ENCODE measurements at places on chromosomes 13 and 19.

GRCh38 chr13:48909056-48909389, 66.7 kb upstream of the FNDC3A start:
- DNase-seq, result peak; percentile 0

DNA sequence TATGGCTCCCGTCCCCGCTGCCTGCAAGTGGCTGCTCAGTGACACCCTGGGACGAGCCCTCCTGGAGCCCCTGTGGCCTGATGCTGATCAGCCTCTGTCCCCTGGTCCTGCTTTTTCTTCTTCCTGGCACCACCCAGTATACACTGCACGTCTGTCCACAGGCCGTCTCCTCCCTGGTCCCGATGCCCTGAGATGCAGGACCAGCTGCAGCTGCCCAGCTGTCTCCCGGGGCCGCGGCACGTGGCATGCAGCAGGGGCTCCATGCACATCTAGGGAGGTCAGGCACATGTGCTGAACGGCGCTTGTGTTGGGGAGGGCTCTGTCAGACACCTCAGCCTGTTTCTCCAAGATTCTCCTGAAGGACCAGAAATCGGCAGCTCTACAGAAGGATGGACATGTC, 30.2 kb downstream of the ZFR2 start:
- DNase-seq, result no peak

DNA sequence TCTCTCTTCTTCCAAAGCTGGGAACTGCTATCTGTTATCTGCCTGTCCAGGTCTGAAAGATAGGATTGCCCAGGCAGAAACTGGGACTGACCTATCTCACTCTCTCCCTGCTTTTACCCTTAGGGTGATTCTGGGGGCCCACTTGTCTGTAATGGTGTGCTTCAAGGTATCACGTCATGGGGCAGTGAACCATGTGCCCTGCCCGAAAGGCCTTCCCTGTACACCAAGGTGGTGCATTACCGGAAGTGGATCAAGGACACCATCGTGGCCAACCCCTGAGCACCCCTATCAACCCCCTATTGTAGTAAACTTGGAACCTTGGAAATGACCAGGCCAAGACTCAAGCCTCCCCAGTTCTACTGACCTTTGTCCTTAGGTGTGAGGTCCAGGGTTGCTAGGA, 5.1 kb downstream of the KLK3 start:
- DNase-seq, result no peak

DNA sequence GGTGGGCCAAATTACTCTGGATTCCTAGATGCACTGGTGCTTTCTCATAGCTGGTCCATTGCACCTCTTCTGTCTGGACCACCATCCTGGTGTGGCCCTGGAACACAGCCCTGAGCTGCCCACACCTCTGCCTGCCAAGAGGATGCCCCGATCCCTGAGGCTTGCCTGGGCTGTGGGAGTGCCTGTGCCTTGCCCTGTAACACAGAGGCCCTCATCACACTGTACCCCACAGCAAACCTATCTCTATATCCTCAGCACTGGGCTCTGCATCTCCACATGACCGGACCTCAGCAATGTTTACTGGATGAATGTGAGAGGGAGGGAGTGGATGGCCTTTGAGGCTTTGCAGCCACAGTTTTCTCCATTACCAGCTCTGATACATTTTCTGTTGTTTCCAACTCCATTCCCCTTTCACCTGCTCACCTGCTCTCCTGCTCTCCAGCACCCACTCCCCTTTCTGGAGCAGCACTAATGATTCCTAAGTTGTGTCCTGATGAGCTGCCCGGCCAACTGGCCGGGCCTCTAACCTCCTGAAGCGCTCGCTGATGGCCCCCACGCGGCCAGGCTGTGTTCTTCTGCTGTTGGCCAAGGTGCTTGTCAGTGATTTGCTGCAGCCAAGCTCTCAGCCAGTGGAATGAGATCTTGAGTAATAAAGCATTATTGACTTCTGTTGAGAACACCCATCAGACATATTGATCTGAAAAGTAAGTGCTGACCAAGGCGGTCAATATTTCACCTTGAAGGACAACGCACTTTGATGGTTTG, 232.6 kb downstream of the TEX29 start:
- no peak for DNase-seq

- DNase-seq, result no peak
These were observed 11.6 kb upstream of the DCLK1 start for GRCh38 chr13:36142735-36143134.

DNA sequence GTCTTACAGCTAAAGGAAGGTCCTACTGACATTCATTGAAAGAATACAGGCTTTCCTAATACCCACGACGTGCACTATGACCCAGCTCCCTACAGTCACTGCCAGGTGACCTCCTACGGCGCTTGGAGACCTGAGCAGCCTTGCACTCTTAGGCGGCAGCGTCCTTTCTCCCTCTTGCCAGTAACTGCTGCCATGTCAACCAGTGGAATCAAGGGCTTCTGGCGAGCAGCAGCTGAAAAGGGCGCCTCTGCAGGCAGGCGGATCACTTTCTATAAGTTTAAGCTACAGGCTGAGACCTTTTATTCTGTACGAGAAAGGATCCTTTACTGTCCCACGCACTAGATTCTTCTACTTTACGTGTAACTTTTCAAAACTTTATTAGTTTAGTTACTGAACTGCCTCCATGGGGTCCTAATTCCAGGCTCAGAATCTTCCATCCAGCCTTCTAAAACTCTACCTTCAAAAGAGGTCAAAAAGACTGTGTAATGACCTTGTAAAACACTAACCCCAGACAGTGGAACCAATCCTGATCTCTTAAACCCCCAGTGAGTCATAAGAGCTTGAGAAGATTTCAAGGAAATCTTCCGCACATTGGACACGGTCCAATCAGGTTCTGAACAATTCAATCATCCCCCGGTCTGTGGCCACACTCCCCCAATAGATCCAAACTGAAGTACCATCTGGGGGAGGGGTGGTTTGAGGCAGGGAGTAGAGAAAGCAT, 1.9 kb downstream of the KCTD12 start:
- peak; percentile 61 for DNase-seq

DNA sequence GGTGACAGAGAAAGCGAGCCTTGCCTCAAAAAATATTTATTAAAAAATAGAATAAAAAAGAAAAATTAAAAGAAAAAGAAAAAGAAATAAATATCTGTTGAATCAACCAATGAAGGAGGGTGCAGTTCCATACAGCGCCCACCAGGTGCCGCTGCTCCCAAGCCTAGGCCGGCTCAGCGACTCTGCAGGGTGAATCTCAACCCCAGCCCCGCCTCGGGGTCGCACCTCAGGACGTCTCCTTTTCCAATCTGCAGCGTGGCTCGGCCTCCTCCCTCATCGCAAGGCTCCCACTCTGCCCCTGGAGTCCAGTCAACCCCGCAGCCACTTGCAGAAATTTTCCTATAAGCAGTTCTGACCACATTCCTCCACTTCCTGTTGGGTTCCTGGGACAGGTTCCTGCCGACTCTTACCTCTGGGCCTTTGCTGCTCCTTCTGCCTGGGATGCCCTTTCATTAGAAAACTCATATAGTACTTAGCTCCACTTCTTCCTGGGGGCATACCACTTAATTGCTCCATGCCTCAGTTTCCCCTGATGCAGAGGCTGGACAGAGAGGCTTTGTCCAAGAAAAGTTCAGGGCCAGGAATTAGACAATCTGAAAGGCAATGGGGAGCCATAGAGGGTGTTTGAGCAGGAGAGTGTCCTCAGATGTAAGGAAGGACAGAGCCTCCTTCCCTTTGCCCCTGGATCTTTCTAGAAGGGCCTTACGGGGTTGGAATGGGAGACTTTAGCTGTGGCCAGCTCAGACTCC, 24.3 kb downstream of the NFILZ start:
- DNase-seq, result peak; percentile 21

DNA sequence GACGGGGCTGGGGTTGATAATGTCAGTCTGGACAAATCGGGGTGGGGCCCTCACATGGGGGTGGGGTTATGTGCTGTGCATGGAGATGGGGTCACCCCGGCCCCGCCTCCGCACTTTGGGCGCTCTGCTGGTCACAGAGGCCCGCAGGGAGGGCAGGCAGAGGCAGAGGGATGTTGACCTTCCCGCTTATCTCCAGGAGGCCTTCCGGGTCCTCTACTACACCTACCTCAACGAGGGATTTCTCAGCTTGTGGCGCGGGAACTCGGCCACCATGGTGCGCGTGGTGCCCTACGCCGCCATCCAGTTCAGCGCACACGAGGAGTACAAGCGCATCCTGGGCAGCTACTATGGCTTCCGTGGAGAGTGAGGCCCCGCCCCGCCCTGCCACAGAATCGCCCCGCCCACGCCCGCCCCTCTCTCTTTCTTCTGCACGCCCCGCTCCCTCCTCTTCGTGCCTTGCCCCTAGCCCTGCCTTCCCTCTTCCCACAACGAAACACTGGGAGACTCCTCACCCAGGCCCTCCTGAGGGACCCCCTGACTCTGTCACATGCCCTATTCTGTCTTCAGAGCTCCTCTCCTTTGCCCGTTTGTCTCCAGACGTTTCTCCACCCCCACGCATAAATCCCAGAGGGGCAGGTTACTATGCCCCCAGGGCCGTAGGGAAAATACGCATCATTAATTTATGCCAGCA, 32.8 kb downstream of the TMEM161A start:
- DNase-seq, result peak; percentile 19

- no peak for DNase-seq
These were observed 15.2 kb upstream of the F7 start for GRCh38 chr13:113090415-113090770.

GRCh38 chr13:111874981-111875380, 192.0 kb upstream of the SOX1 start:
- DNase-seq, result no peak

DNA sequence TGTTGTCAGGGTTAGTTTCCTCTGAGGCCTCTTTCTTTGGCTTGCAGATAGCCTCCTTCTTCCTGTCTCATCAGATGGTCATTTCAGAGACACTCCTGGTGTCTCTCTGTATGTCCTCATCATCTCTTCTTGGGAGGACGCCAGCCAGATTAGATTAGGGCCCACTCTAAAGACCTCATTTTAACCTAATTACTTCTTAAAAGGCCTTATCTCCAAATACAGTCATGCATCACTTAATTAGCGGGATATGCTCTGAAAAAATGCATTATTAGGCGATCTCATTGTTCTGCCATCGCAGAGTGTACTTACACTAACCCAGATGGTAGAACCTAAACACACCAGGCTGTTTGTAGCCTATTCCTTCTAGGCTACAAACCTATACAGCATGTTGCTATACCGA, 89.0 kb downstream of the CDK8 start:
- DNase-seq, result no peak

GRCh38 chr13:100560498-100561157, 28.0 kb downstream of the GGACT start:
- peak; percentile 73 for DNase-seq

DNA sequence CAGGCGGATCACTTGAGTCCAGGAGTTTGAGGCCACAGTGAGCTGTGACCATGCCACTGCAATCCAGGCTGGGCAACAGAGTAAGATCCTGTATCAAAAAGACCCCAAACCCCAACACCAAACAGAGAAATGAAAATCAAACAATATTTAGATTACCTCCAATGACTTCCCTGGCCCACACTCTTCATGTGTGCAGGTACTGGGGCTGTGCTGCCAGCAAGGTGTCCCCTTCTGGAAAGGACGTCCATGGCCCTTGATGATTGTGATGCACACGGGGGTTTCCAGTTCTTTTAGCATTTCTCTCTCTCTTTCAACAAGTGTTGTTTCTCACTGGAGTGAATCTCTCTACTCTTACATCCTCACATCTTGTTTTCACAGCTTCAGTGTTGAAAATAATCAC, 23.7 kb upstream of the LGALS14 start:
- no peak for DNase-seq

DNA sequence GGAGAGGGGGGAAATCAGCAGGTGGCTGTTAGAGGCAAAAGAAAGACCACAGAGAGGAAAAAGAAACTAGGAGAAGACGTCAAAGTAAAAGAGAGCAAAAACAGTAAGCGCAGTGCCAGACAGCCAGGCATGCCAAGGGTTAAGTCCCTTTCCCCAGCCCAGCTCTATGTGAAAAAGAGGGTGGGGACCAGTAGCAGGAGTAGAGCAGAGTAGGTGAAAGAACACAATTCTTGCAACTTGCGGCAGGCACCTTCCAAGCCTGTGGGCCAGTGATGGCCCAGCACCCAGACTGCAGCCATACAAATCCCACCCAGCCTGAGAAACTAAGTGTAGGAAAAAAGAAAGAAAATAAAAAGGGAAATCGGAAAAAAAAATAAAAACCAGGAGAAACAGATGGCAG, 64.2 kb upstream of the ZNF85 start:
- no peak for DNase-seq

DNA sequence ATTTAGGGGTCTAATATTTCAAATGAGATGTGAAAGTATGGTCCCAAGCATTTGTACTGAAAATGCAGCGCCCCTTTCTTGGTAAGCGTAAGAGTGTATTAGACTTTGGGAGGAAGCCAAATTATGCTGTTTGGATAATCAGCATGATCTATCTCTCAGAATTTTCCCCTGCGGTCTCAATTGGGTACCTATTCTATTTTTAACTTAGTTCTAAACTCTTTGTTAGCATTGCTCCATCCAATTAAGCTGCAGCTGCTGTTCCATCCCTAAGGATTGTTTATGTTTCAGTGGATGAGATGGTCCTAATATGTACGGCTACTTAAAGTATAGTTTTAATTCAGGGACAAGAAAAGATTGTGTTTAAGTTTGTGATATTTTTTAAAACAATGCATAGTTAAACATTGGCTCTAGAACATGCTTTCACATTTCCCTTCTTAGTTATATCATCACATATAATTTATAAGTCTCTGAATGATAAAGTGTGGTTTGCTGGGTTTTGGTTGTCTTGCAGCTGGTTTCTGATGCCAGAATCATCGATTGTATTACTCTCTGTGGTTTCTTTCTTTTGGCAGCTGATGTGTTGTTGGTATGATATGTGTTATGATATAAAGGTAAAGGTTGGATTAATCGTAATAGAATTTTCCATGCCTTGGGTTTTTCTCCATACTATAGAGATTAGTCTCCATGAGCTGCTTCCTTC, 15.0 kb downstream of the POLR1D start:
- no peak for DNase-seq

DNA sequence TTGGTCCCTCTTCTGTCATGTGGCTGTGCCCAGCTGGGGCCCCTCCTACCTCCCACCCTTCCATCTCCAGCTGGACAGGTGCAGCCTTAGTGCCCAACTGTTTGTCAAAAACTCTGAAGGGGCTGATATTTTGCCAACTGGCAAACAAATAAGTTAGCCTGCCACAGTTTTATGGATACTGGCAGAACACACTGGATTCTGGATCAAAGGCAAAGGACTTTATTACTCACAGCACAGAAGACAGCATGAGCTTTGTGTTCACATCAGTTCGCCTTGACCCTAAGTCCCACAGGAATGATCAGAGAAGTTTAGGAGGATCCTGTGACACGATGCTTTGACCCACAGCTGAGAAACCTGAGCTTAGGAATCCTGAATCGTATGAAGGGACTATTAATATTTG, 16.4 kb downstream of the KLK2 start:
- no peak for DNase-seq

DNA sequence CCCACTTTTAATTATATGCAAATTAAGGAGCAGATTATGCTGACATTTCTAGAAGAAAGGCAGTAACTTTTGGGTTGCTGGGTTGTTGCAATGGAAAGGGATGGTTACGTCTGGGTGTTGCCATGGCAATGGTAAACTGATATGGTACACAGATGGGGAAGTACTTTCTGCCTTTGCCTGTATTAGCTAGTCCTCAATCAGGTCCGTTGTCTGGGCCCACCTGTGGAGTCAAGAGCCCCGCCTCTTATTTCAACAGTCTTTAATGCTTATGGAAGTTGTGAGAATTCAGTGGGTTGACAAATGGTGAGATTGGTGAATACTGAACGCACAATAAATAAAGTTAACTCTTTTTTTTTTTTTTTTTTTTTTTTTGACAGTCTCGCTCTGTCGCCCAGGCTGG, 30.6 kb upstream of the DPP9 start:
- DNase-seq, result no peak

GRCh38 chr19:38532939-38533338, 84.8 kb downstream of the MAP4K1 start:
- DNase-seq, result no peak

GRCh38 chr19:37505958-37506386, 767 bp upstream of the ZNF793 start:
- DNase-seq, result no peak
